ENCODE measurements at places on chromosomes 3 and 15.

GRCh38 chr3:71581457-71582035 lies 2.0 kb downstream of the FOXP1 start:
- DNase-seq, result peak; percentile 69

DNA sequence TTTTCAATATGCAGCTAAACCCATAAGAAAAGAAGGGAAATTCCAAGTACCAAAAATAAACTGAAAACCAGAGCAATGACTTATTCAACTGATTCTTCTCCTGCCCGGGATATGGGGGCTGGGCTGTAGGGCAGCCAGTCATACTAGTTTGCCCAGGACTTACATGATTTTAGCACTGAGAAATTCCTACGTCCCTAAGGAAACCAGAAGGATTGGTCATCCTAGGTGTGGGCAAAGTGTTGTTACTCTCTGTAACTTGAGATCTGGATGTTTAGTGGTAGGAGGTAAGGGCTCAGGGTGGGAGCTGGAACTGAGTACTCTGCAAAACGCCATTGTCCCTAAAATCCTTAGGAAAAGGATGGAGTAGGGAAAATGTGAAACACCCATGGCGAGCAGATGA lies 1.2 kb upstream of the DAZL start:
- DNase-seq, result no peak

- DNase-seq, result no peak
Measured at GRCh38 chr15:65783872-65784271, 8.2 kb downstream of the DENND4A start.

- DNase-seq, result no peak
Measured at GRCh38 chr15:58145606-58146005, 7.4 kb downstream of the AQP9 start.

GRCh38 chr3:119613201-119613600 lies 15.5 kb downstream of the PLA1A start:
- DNase-seq, result no peak

DNA sequence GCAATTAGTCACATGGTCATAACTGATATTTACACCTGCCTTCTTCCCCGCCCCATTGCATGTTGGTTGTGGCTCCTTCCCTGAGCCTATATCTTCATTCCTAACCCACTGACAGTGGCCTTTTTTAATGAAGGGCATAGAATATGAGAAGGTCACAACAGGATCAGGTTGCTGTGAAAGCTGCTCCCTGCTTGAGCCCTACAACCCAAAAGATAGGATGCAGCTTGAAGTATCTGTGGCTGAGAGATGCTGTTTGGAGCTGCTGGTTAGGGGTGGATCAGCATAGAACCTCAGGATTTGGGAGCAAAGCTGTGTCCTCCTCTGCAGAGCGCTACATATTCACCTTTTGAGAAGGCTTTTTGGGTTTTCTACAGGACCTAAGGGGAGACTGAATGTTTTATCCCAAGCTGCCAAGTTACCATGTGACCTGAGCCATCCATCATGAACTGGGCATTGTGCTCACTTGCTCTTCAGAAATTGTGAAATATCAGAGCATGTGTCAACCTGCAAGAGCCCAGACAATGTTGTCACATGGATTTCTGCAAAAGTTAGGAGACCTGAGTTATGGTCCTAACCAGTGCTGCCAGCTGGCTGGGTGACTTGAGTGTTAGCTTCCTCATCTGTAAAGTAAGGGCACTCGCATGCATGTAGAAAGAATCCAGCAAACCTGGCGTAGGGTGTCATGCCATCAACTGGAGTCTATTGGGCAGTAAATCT lies 49.8 kb upstream of the ARL8B start:
- no peak for DNase-seq

GRCh38 chr3:134312873-134313846 lies 61.1 kb downstream of the AMOTL2 start:
- DNase-seq, result peak; percentile 83

- no peak for DNase-seq
Measured at GRCh38 chr3:75687323-75687722, 23.2 kb downstream of the FRG2C start.
